ENCODE measurements at places on chromosomes 3 and 15.

GRCh38 chr3:17972476-17972875, 230.0 kb upstream of the TBC1D5 start:
- DNase-seq: no peak

- DNase-seq: no peak
Measured at GRCh38 chr3:102258666-102259227, 176.1 kb upstream of the ZPLD1 start.

DNA sequence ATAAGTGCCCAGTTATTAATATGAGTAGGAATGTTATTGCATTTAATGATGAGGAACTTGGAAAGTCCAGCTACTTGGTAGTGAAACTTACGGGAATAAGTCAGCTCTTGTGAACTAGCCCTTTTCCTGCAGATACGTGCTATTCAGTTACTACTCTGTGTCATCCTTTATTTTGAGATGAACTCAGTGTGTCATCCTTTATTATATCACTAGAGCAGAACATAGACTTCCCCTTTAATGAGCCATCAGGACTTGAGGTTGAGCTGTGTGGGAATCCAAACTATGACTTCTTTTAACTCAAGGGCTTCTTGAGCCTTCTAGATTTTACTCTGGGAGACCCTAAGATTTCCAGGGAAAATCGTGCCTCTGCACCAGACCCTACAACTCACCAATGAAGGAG, 3.6 kb downstream of the ACTC1 start:
- DNase-seq: no peak

GRCh38 chr3:134095005-134095404, 65.3 kb upstream of the SLCO2A1 start:
- no peak for DNase-seq

- no peak for DNase-seq
Measured at GRCh38 chr15:84889991-84890669, 5.7 kb downstream of the SLC28A1 start.

GRCh38 chr15:71761649-71762048, 48.7 kb upstream of the NR2E3 start:
- DNase-seq: no peak
